ENCODE measurements at places on chromosomes 4 and X. TPM values are rescaled to one million over a fixed set of nuclear protein-coding genes. Genes with fewer than 3 reads are reported as not detected.
A peak's percentile ranks its signal among the peaks of the same experiment; 100 is the strongest.

DNA sequence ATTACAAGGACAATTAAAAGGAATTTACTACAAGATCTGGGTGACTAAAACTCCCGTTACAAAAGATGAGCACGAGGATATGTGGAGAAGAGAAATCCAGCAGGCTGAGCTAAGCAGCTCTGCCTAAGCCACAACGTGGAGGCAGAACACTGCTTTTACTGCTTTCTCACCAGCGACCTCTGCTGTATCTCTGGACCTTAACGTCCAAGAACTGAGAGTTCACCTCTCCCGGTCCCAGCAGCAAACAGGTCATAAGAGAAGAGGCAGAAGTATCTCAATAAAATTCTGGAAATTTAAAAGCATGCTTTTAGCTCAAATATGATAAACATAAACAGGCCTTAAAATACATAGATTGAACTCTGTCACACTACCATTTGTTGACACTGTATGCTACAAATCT is 81.0 kb downstream of the ADGRA3 start:
- H3K4me1 ChIP-seq, result peaks cover 2% of the 10 kb centered on the region
- no peak overlapping the region for H3K4me3 ChIP-seq
- H3K27ac ChIP-seq, result peak overlapping the region; percentile 60
- peak; percentile 35 for DNase-seq
- H3K27me3 ChIP-seq, result no peaks in the 10 kb centered on the region

DNA sequence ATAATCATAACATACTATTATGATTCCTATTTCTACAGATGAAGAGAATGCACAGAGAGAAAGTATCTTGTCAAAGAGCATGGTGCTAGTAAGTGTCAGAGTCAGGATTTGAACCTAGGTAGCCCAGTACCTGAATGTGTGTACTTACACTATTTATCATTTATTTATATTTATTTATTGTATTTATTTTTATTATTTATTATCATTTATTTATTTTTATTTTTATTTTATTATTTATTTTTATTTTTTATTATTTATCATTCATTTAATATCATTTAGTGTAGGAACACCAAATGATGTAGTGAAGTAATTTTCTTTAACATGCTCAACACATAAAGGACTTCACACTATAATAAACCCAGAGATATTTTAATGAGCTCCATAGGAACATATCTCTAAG is 209.4 kb upstream of the ZFP42 start:
- no peaks in the 10 kb centered on the region for H3K4me1 ChIP-seq
- DNase-seq, result no peak
- no peaks in the 10 kb centered on the region for H3K27me3 ChIP-seq
- no peak overlapping the region for H3K4me3 ChIP-seq
- H3K27ac ChIP-seq, result no peak overlapping the region
- no peaks in the 10 kb centered on the region for H3K36me3 ChIP-seq

DNA sequence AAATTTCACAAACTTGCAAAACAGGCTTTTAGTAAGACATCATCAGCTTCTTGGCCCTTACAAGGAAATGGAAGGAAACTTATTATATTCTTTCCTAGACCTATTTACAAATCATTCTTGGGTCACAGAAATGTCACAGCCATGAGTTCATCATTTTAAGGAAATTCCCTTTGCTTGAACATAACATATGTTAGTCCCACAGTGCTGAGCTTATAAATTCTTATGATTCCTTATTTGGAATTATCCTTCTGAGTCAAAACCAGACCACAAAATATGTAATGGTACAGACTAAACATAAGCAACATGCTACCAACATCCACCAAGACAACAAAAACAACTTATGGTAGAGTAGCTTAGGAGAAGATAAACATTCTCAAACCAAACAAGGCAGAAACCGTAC is 236.9 kb upstream of the CTSO start:
- DNase-seq, result no peak
- no peaks in the 10 kb centered on the region for H3K27me3 ChIP-seq
- H3K27ac ChIP-seq, result no peak overlapping the region
- H3K4me3 ChIP-seq, result no peak overlapping the region
- no peaks in the 10 kb centered on the region for H3K36me3 ChIP-seq

- no peaks in the 10 kb centered on the region for H3K36me3 ChIP-seq
- H3K4me1 ChIP-seq, result no peaks in the 10 kb centered on the region
- no peak for DNase-seq
- H3K4me3 ChIP-seq, result peak overlapping the region; percentile 10
- no peaks in the 10 kb centered on the region for H3K27me3 ChIP-seq
These were observed 518 bp upstream of the SAT1 start for GRCh38 chrX:23782455-23782854.

The PLXNB3 gene
- total RNA-seq, result 1.1 TPM
